ENCODE measurements at places on chromosomes 11 and 22.

- no peak for DNase-seq
These were observed 29.4 kb downstream of the APOL1 start for GRCh38 chr22:36282328-36282831.

DNA sequence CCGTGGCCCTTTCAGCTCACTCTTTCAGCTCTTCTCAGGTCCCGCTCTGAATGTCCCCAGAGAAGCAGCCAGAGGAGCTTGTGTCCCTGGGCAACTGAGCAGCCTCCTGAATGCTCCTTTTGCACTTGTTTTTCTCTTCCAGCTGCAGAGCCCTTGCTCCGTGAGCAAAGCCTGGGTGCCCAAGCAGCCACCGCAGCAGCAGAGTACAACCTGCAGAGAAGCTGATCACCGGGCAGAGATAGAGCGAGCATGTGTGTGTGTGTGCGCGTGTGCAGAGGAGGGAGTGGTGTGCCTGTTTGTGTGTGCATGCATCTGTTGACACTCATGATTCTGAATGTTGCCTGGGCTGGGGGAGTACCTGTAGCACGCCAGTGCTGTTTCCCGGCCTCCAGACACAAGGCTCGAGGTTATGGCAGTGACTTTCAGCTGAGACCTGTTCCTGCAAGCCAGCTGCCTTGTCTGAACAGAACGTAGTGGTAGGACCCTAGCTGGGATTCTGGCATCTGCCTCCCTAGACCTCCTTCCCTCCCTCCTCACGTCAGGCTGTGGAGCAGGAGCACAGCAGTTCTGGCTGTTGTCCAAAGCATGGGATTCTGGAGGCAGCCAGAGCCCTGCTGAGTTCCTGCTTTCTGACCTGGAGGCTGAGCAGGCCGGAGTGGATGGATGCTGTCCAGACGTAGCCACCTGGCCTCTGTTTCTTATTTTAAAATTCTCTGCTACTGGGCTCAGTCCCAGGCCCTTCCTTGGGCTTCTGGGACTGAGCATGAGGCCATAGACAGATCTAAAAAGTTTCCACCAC is 4.5 kb upstream of the MAPK8IP1 start:
- DNase-seq = no peak

DNA sequence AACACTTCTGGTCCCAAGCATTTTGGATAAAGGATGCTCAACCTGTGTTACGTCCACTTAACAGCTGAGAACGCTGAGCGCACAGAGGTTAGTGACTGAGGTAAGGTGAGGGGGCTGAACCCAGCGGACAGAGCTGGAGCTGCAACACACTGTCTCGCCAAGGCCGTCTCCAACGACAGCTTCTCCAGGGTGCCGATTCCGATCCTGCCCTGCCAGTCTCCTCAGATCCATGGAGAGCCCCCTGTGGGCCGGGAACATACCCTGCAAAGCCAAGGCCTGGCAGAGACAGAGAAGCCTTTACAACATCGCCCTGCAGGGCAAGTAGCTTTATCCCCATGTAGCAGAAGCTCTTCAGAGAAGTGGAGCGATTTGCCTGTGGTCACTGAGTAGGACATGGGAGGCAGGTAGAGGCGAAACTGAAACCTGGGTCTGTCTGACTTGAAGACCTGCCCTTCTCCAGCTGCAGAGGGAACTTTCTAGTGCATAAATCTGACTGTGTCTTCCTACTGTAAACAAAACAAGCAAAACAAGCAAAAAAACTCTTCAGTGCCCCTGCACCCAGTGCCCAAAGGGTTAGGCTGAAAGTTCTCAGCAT is 72.8 kb downstream of the SCUBE1 start:
- no peak for DNase-seq

GRCh38 chr11:102283116-102283485 is 34.2 kb upstream of the BIRC3 start:
- DNase-seq = no peak

DNA sequence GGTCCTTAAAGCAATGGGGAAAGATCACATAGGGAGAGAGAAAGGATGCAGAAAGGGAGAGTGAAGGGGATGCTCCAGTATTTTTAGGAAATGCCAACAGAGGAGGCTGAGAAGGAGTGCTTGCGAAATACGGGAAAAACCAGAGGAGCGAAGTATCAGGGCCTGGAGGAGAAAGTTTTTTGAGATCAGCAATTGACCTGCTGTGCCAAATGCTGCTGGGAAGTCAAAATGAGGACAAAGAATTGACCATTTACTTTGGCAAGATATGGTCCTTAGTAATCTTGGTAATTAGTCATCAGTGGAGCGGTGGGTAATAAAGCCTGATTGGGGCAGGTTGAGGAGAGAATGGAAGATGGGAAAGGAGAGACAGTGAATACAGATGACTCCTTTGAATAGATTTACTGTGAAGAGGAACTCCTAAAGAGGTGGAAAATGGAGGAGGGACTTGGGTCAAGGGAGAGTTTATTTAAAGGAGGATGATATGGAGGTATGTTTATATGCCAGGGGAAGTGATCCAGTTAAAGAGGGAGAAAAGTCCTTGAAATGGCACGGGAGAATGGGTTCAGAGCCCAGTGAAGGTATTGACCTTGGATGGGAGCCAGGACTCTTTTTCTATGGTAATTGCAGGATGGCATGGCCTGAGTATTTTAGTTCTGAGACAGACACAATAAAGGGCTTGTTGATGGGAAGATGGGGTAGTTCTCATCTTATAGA is 111.5 kb downstream of the PKNOX2 start:
- peak; percentile 95 for DNase-seq

GRCh38 chr11:133824593-133824992 is 20.7 kb downstream of the SPATA19 start:
- DNase-seq = no peak

- no peak for DNase-seq
These were observed 1.7 kb downstream of the NUDT8 start for GRCh38 chr11:67627812-67628624.

DNA sequence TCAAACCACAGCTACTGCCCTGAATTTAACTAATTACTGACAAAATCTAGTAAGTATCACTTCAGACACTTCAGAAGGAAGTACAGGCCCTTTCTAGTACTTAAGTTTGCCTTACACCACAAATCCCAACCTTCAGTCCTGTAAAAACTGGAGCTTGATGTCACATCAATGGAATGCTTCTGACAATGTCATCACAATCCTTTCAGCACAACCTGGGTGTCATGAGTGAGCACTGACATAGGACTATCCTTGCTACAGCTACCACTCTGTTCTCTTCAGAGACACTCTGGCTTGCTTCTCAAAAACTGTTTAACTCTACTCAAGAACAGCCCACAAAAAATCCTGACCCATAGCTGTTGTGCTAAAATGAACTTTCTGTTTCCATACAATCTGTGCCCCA is 108.2 kb downstream of the RRM1 start:
- DNase-seq = no peak

DNA sequence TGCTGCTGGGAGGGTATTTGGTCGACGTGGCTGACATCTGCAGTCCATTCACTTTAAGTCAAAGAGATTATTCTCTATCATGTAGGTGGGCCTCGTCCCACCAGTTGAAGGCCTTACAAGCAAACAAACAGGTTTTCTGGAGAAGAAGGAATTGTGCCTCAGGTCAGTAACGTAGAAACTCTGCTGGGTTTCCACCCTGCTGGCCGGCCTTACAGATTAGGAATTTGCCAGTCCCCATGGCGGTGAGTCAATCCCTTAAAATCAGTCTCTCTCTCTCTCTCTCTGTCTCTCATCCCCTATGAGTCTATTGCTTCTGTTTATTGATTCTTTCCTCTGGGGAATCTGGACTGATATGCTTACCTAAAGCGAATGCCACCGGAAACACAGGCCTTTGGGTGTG is 75.4 kb upstream of the FGF3 start:
- no peak for DNase-seq

DNA sequence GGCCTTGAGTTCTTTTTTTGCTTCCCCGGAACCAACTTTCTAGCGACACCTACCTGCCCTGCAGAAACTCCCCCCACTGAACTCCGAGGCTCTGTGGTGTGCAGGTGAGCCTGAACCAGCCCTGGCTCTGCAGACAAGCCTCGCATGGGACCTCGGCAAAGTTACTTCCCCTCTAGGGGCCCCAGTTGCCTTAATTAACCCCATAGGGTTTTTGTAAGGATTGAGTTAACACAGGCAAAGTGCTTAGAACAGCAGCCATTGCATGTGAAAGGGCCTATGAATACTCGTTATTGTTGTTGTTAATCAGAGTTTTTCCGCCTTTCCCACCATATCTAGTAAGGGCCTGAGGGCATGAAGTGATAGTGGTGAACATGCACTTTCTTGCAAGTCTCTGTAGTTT is 12.6 kb upstream of the SYT13 start:
- no peak for DNase-seq

DNA sequence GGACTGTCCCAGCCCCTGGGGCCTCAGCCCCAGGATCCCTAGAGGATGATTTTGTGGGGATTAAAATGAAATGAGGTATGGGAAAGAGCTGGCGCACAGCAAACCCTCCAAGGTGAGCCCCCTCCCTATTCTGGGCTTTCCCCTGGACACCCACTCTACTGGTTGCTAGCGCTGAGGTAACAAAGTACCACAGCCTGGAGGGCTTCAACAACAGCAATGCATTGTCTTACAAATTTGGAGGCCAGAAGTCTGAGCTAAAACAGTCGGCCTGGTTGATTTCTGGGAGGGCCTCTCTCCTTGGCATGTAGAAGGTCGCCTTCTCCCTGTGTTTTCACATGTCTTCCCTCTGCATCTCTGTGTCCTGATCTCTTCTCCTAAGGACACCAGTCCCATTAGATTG is 913.6 kb downstream of the NTM start:
- DNase-seq = no peak

DNA sequence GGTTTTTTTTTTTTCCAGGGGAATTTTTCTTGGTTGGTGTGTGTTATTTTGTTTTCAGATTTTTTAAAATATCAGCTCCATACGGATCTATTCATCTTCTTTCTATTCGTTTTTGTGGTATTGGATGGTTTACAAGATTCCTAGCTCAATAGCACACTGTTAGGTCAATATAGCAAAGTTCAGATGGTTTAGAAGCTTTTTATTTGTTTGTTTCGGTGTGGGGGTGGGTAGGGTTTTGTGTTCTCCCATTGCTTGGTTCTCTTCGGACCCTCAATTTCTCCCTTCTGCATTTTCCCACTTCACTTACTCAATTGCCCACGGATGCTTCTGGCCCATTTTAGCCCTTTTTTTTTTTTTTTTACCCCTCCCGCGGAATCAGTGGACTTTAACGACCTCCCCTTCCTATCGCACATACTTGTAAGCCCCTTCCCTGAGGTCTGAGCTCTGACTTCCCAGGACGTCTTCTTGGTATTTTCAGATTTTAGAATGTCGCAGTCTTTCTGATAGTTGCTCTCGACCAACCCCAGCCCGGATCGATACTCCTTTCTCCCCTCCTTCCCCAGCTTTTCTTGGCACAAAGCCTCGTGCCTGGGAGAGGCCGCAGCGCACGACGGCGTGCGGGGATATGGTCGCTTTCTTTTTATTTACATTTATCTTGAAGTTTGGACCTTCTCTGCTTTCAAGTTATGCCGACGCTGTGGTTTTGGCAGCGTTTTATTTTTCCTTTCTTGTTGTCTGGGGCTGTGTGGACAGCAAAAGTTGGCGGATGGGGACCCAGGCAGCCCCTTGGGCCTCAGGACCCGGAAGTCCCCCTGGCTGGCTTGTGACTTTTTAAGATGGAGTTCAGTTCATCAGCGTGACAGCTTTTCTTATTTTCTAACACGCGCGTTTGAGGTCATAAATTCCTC is 4.4 kb upstream of the SPDYC start:
- no peak for DNase-seq

- no peak for DNase-seq
These were observed 435 bp upstream of the TAF6L start for GRCh38 chr11:62770778-62771143.

DNA sequence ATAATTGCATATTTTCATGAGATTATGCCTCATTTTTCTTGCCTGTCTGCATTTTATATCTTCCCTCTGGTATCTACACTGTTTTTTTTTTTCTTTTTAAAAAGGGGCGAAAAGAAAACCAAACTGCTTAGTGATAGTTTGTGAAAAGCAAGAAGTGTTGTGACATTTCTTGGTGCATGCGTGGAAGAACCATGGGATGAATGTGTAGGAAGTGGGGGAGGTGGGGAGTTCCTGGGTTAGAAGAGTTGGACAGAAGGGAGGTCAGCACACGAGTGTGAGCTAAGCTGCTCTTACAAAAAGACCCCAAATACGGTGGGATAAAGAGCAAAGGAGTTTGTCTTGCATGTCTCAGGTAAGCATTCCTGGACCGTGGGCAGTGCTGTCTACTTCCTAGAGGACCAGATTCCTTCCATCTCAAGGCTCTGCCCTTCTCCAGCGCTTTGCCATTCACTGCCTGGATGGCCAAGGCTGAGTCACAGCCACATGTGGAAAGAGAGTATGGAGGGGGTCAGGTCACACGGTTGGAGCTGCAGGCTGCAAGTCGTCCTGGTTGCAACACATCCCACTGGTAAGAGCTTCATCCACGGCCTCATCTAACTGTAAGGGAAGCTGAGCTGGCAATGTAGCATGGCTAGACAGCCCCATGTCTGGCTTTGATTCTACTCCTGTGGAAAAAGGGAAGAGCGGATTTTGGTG is 300.6 kb downstream of the DDX10 start:
- no peak for DNase-seq

- no peak for DNase-seq
These were observed 1217.9 kb downstream of the LRRC4C start for GRCh38 chr11:40241524-40242051.

DNA sequence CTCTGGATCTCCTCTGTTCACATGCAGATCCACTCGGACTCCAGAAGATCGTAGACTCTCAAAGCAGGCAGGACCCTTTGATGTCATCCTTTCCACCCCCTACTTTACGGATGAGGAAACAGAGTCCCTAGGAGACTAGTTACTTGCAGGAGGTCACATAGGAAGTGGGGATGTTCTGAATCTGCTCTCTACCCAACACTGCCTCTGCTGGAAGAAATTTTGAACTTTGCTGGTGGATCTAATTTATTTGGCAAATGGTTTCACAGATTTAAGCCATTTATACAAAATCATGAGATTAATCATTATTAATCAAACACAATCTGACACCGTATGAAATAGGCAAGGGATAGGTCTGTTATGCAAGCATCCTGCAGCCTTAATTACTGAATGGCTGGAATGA is 55.0 kb upstream of the USP47 start:
- DNase-seq = peak; percentile 21

DNA sequence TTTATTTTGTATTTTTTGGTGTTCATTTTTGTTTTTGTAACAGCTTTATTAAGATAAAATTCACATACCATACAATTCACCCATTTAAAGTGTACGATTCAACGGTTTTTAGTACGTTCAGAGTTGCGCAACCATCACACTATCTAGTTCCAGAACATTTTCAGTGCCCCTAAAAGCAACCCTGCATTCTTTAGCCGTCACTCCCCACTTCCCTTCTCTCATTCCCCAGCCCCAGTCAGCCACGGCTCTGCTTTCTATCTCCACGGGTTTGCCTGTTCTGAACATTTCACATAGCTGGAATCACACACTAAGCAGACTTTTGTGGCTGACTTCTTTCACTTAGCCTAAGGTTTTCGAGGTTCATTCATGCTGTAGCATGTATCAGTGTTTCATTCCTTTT is 9.6 kb upstream of the KCNQ1OT1 start:
- DNase-seq = no peak

GRCh38 chr11:14350215-14350614 is 8.8 kb downstream of the RRAS2 start:
- DNase-seq = no peak

Measured in NCI-H1105 treated with DMSO at 0.1 percent for 48 hours (cell line).